ENCODE measurements at places on chromosomes 6 and 20. TPM values are rescaled to one million over a fixed set of nuclear protein-coding genes. Genes with fewer than 3 reads are reported as not detected.

The EIF2S2 gene
- 82.4 TPM for total RNA-seq

The HLA-DOA gene
- total RNA-seq: 8.3 TPM

The CDH22 gene
- not detected for total RNA-seq

The HSPA1L gene
- 4.5 TPM for total RNA-seq

The OOEP gene
- 1.1 TPM for total RNA-seq

The GABRR1 gene
- total RNA-seq: not detected

The CCN6 gene
- total RNA-seq: not detected

- H3K27me3 ChIP-seq: peaks cover 9% of the 10 kb centered on the region
- no peak overlapping the region for H3K4me3 ChIP-seq
- DNase-seq: no peak
- peaks cover 3% of the 10 kb centered on the region for H3K4me1 ChIP-seq
Observed at GRCh38 chr6:137282254-137282653, 63.1 kb upstream of the IFNGR1 start.

DNA sequence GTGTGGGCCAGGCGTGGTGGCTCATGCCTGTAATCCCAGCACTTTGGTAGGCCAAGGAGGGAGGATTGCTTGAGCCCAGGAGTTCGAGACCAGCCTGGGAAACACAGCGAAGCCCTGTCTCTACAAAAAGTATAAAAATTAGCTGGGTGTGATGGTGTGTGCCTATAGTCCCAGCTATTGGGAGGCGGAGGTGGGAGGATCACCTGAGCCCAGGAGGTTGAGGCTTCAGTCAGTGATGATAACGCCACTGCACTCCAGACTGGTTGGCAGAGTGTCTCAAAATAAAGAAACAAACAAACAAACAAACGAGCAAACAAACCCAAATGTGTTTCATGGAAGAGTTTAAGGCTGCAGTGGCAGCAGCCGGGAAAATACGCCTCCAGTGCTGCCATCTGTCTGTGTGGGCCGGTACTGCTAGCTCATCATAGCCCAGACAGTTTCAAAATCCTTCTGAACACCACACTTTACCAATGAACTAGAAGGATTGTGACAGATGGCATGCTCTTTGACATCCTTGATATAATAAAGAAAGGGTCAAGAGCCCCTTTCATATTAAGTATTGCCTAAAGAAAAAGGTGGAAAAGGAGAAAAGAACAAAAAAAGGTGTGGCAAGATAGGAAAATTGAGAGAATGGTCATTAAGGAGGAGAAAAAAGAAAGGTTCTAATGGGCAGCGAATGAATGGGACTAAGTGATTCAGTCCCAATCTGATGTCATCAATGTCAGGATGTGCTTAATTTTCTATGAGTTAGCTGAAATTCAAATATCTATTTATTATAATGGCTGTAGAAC is 298.6 kb downstream of the SYNE1 start:
- peaks cover 9% of the 10 kb centered on the region for H3K27me3 ChIP-seq
- no peaks in the 10 kb centered on the region for H3K36me3 ChIP-seq
- peak; percentile 63 for DNase-seq
- no peak overlapping the region for H3K27ac ChIP-seq

DNA sequence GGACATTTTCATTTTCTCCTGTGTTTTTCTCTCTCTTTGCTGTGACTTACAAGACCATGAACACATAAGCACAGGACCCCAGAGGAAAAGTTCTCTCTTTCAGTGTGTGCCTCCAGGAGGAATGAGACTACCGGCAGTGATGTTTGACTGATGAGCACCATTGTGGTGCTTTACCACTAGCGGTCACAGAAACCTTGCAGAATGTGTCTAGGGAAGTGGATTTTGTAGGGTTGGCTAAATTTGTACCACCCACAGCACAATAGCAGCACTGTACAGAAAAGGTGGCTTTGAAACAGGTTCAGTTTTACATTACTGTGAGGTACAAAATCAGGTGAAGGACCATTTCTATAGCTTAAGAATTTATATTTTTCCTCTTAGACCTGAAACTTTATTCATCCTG is 301.9 kb upstream of the SUPT3H start:
- peaks cover 26% of the 10 kb centered on the region for H3K4me1 ChIP-seq
- DNase-seq: no peak
- H3K27ac ChIP-seq: no peak overlapping the region
- peaks cover 10% of the 10 kb centered on the region for H3K36me3 ChIP-seq
- no peak overlapping the region for H3K4me3 ChIP-seq

- peak; percentile 66 for DNase-seq
- H3K27ac ChIP-seq: no peak overlapping the region
- no peak overlapping the region for H3K4me3 ChIP-seq
- no peaks in the 10 kb centered on the region for H3K36me3 ChIP-seq
Observed at GRCh38 chr6:43924222-43924702, 154.3 kb downstream of the VEGFA start.

DNA sequence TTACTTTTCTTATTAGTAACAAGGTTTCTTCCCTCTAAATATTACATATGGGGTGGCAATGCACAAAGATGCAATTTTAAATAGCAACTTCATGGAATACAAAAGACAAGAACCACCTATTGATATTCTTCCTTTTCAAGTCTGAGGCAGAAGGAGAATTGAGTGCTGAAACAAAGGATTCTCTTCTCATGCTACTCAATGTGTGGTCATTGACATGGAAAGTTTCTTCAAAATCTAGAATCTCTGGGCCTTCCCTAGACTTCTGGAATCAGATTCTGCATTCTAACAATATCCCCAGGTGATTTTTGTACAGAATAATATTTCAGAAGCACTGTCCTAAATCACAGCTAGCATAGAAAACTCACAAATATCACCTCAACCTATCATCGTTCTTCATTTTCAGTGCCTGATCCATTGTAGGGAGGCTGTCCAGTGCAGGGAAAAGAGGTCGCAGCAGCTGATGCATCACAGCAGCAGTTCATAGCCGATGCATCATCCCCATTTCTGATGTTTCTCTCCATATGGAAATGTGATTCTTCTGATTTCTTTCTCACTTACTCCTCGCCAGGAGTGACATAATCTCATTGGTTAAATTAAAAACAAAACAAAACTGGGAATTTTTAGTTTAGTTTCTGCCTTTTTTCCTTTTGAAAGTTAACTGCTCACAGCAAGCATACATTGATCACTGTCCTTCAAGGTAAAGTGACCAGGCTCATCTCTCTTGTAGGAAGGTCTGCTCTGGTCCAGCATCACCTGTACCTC is 139.5 kb upstream of the FAM83B start:
- no peak overlapping the region for H3K4me3 ChIP-seq
- H3K27me3 ChIP-seq: no peaks in the 10 kb centered on the region
- no peaks in the 10 kb centered on the region for H3K36me3 ChIP-seq
- H3K27ac ChIP-seq: no peak overlapping the region
- DNase-seq: no peak

- peaks cover 2% of the 10 kb centered on the region for H3K27me3 ChIP-seq
- no peak overlapping the region for H3K4me3 ChIP-seq
- no peaks in the 10 kb centered on the region for H3K4me1 ChIP-seq
- no peaks in the 10 kb centered on the region for H3K36me3 ChIP-seq
- no peak for DNase-seq
Observed at GRCh38 chr6:140083375-140083774, 708.9 kb upstream of the CITED2 start.

GRCh38 chr6:36381502-36382389 is 5.7 kb downstream of the ETV7 start:
- H3K36me3 ChIP-seq: peaks cover 14% of the 10 kb centered on the region
- H3K27me3 ChIP-seq: peaks cover 2% of the 10 kb centered on the region
- no peak overlapping the region for H3K27ac ChIP-seq
- peaks cover 18% of the 10 kb centered on the region for H3K4me1 ChIP-seq
- H3K4me3 ChIP-seq: no peak overlapping the region

- H3K36me3 ChIP-seq: peaks cover 2% of the 10 kb centered on the region
- H3K4me3 ChIP-seq: no peak overlapping the region
- peaks cover 12% of the 10 kb centered on the region for H3K4me1 ChIP-seq
Observed at GRCh38 chr6:167856999-167857660, 30.4 kb downstream of the AFDN start.

DNA sequence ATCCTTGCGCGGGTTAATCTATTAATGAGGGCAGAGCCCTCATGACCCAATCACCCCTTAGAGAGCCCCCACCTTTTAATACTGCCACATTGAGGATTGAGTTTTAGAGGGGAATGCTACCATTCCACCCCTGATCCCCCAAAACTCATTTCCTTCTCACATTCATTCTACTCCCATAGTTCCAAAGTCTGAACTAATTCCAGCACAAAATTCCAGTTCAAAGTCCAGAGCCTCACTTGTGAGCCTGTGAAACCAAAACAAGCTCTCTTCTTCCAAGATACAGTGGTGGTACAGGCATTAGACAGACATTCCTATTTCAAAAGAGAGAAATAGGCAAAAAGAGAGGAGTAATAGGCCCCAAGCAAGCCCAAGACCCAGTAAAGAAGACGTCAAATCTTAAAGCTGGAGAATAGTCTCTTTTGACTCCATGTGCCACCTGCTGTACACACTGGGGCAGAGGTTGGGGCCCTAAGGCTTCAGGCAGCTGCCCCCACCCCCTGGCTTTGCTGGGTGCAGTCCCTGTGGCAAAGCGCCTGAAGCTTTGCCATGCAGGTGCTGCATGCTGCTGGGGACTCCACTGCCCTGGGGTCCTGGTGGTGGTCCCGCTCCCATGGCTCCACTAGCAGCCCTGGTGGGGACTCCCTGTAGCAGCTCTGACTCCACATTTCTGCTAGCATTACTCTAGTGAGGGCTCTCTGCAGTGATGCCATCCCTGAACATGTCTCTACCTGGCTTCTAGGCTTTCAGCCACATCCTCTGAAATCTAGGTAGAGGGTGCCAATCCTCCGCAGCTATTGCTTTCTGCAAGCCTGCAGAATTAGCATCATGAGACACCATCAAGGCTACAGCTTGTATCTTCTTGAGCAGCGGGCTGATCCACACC is 41.3 kb downstream of the RSPH3 start:
- peaks cover 13% of the 10 kb centered on the region for H3K27me3 ChIP-seq
- peaks cover 2% of the 10 kb centered on the region for H3K4me1 ChIP-seq
- DNase-seq: no peak

- DNase-seq: no peak
- no peak overlapping the region for H3K27ac ChIP-seq
- H3K36me3 ChIP-seq: no peaks in the 10 kb centered on the region
- no peak overlapping the region for H3K4me3 ChIP-seq
- H3K27me3 ChIP-seq: no peaks in the 10 kb centered on the region
Observed at GRCh38 chr6:67680297-67680932, 954.7 kb upstream of the ADGRB3 start.

- no peak overlapping the region for H3K27ac ChIP-seq
- H3K27me3 ChIP-seq: no peaks in the 10 kb centered on the region
- no peaks in the 10 kb centered on the region for H3K36me3 ChIP-seq
Observed at GRCh38 chr20:53078761-53079160, 106.6 kb downstream of the TSHZ2 start.

- DNase-seq: no peak
- peaks cover 4% of the 10 kb centered on the region for H3K4me1 ChIP-seq
- peaks cover 8% of the 10 kb centered on the region for H3K27me3 ChIP-seq
- H3K4me3 ChIP-seq: no peak overlapping the region
Observed at GRCh38 chr6:39527792-39528564, 197.2 kb downstream of the KIF6 start.

DNA sequence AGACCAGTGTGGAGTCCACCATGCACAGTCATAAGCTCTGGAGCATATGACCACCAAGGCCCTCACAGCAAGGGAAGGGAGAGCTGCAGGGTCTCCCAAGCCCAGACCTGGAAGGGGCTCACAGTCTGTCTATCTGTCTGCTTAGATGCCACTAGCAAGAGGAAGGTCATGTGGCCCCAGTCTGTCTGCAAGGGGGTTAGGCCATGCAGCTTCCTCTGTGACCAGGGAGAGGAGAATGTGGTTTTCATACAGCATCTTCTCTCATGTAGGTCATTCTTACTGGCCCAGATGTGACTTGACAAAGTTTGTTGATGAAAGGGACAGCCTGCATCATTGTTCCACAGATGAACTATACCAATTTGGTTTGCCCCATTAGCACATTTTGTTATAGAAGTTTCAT is 260.8 kb downstream of the FARS2 start:
- H3K4me1 ChIP-seq: peaks cover 29% of the 10 kb centered on the region
- H3K36me3 ChIP-seq: peaks cover 7% of the 10 kb centered on the region
- no peaks in the 10 kb centered on the region for H3K27me3 ChIP-seq

DNA sequence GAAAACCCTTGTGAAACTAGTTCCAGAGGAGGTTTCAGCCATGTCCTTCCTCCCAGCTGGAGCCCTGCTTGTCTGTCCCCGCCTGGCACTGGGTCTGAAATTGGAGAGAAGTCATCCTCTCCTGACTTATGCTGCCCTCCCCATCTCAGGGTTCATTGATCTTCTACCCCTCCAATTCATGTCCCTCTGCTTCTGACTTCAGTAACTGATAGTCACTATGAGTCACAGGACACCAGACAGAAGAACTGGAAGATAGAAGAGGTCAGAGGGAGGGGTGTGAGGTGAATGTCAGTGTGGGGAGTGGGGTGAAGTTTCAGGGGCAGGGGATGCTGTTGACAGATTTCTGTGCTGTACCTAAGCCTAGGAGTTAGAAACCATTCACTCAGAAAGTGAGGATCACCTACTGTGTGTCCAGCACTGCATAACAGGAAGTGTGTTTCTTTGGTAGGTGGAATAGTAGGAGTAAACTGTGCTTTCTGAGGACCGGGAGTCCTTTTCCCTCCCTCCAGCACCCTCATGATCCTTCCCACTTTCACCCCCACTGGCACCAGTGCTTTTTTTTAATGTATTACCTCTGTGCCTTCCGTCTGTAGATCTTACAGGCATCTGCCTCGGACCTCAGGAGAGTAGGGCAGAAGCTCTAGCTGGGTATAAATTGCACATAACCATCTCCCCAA is 627 bp upstream of the RPP21 start:
- no peak for DNase-seq
- H3K36me3 ChIP-seq: peaks cover 19% of the 10 kb centered on the region
- H3K4me3 ChIP-seq: peak overlapping the region; percentile 90
- peaks cover 14% of the 10 kb centered on the region for H3K4me1 ChIP-seq

- no peak overlapping the region for H3K4me3 ChIP-seq
- H3K36me3 ChIP-seq: peaks cover 2% of the 10 kb centered on the region
- peak overlapping the region; percentile 4 for H3K27ac ChIP-seq
- peaks cover 20% of the 10 kb centered on the region for H3K4me1 ChIP-seq
- no peak for DNase-seq
Observed at GRCh38 chr6:85482206-85482904, 32.5 kb downstream of the NT5E start.

DNA sequence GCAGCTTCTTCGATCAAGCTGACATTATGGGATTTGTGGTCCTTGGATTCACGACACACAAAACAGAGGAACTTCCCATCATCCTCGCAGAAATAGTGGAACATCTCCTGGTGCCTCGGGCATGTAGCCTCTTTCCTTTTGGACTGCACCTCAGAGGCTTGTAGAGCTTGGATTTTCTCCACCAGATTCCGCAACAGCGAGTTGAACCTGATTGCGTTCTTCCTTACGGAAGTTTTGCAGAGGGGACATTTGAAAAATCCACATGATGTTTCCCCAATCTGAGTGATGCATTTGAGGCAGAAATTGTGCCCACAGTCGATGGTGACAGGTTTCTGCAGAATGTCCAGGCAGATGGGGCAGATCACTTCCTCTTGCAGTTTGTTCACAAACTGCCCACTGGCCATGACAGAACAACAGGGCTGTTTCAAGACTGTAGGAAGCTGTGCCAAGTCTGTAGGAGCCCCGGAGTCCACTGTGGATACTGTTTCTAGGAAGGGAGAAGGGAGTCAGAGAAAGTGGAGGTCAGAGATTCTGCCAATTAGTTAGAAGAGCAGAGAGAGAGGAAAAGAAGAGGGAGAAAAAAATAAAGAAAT is 392 bp downstream of the TRIM31 start:
- H3K36me3 ChIP-seq: peaks cover 1% of the 10 kb centered on the region
- H3K27me3 ChIP-seq: peaks cover 59% of the 10 kb centered on the region
- H3K27ac ChIP-seq: no peak overlapping the region
- no peak for DNase-seq
